ENCODE measurements at places on chromosomes 6 and 20.

GRCh38 chr6:44268095-44268628, 2.1 kb upstream of the TMEM151B start:
- peak; percentile 86 for DNase-seq

- DNase-seq, result no peak
These were observed 58.7 kb downstream of the UTRN start for GRCh38 chr6:144343701-144344428.

GRCh38 chr20:9920866-9921265, 82.0 kb upstream of the PAK5 start:
- DNase-seq, result no peak

GRCh38 chr20:10807013-10807412, 133.2 kb upstream of the JAG1 start:
- no peak for DNase-seq

DNA sequence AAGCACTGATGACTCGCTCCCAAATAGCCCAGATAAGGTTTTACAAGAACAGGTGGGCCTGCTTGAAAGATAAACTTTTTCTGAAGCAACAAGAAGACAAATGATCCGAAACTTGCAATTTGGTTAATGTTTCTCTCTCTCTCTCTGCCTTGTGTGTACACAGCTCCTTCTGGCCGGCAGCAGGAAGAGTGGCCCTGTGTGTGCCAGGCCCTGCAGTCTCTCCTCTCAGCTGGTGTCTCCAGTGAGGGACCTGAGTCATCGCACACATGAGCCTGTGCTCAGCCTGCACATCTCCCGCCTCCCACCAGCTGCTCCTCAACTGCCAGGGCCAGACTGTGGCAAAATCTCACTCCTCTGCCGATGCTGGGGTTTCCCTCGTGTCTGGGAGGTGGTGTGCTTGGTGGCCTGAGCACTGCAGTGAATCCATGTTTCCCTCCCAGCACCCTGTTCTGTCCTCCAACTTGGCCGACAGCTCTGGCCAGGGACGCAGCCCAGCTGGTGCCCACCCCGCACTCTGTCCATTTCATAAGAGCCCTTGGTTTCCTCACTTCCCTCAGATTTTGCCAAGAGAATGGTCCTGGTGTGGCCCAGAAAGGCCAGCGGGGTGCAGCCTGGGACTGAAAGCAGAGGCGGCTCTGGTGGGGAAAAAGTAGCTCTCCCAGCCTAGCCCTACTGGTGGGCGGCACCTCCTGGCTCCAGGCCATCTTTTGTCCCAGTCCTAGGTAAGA, 49.4 kb downstream of the ERMARD start:
- DNase-seq, result peak; percentile 32

- no peak for DNase-seq
These were observed 56.7 kb upstream of the PSMF1 start for GRCh38 chr20:1061484-1062221.

DNA sequence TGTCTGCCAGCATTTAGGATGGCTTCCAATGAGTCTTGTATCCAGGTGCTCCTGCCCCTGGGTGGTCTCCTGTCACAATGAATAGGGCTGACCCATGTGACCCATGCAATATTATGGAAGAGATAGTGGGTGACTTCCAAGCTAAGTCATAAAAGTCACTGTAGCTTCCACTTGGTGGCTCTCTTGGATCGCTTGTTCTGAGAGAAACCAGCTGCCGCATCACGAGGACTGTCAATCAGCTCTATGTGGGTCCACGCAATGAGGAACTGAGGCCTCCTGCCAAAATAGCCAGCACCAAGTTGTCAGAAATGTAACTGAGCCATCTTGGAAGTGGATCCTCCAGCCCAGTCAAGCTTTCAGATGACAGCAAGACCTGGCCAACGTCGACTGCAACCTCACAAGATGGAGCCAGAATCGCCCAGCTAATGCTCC, 14.9 kb upstream of the MATN4 start:
- DNase-seq, result no peak

GRCh38 chr6:65876668-65877067, 169.6 kb upstream of the EYS start:
- DNase-seq, result no peak

DNA sequence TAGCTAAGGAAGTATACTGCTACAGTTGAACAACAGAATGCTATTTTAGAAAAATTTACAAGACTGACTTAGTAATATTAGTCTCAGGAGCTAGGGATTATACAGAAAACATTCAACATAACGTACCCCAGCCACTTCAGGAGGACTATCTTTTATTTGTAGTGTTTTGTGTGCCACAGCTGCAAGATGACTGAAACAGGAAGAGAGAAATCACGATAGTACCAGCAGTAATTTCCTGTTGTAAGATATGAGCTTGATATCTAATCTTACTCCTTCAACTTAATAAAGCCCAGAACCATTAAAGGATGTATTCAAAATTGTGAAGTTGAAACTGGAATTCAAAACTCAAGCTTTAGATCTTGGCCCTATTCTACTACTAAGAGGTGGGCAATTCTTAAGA, 42.1 kb downstream of the SLC35A1 start:
- no peak for DNase-seq

DNA sequence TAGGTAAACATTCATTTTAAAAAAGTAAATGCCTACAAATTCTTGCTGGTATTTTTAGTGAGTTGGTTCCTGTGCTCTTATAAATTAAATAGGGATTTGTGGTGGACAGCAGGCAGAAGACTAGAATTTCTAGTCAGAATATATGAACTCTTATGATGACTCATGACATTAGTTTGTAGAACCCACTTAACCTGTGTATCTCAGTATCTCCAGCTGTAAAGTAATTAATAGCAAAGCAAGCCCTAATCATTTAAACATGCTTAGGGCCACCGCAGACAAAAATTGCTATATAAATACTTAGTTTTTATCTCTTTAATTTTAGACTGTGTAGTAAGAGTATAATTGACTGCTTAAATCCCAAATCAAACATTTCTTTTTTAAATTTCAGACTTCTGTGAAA, 2.4 kb downstream of the FAM135A start:
- no peak for DNase-seq

DNA sequence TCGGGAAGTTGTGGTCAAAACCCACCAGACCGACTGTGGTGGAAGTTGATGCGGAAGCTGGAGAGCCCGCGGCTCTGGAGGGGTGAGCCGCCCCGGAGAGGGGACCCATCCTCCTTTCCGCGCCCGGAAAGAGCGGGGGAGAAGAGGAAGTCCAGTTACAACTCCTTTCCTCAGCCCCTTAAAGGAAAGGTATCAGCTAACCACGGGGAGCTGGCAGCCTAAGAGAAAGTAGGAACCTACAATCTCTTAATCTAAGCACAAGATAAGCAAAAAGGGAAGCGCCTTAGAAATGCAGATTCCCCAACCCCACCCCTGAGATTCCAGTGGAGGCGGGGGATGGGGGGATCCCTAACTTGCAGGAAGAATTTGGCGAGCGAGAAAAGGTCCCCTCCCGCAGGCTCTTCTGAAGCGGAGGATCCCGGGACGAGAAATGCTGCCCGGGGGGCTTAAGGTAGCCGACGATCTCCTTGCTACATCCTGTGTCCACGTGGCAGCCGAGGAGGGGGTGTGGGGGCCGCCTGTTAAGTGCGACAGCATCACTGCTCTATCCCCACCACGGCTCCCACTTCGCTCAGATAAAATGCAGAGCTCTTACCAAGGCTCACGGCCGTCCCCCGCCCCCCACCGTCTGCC, 87.5 kb downstream of the ZFP64 start:
- DNase-seq, result peak; percentile 69

DNA sequence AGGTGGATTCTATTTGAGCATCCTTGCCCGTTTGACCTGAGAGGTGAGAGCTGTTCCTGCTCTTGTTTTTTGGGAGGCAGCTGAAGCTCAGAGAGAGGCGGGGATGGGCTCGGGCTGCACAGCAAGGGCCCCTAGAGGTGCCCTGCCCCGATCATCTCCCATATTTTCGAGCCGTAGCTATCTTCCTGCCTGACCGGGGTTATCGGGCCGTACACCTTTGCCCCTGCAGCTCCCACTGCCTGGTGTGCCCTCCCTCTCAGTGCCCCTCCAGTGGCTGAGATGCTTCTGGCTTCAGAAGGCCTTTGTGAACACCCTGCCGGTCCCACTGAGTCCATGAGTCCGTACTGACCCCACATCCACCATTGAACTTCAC, 6.7 kb downstream of the SRC start:
- no peak for DNase-seq

- no peak for DNase-seq
These were observed 44.1 kb downstream of the SAMD3 start for GRCh38 chr6:130178692-130179091.

GRCh38 chr6:99501762-99502161, 13.5 kb downstream of the USP45 start:
- DNase-seq, result no peak

DNA sequence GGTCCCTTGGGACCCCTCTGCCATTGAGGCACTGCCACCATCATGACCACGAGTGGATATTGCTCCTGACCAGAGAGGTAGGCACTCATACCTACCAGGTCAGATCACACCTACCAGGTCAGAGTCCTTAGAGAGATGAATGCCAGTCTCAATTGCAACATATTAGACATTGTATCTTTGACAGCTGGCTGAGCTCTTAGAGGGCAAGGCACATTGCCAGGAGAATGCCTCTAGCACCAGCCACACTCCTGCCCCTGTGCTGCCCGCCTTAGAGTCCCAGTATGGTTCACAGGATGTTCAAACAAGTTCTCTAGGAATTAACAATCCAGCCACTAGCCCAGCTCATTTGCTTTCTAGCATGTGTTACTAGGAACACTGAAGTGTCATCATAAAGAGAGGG, 65.9 kb downstream of the TMEM244 start:
- no peak for DNase-seq

GRCh38 chr6:63280639-63281180, 39.1 kb downstream of the LGSN start:
- DNase-seq, result no peak

DNA sequence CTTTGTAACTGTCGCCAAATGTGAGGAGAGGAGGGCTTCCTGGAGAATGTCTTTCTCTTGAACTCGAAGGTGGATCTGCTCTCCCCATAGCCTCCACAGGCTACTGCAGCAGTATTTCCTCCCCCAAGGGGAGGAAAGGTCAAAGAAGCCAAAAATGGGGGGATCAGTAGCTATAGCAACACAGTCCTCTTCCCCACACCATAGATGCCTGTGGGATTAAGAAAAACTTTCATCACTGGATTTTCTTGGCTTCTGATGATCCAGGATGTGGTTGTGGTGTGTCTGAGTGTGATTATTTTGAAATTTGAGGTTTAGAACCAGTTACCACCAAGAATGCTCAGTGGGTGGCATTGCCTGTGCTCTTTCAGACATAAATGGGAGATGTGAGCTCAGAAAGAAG, 140.1 kb upstream of the SPACA1 start:
- no peak for DNase-seq

GRCh38 chr6:157570104-157570503, 189.1 kb downstream of the ZDHHC14 start:
- no peak for DNase-seq

- DNase-seq, result no peak
These were observed 210.3 kb downstream of the RFPL4B start for GRCh38 chr6:112557435-112557834.

DNA sequence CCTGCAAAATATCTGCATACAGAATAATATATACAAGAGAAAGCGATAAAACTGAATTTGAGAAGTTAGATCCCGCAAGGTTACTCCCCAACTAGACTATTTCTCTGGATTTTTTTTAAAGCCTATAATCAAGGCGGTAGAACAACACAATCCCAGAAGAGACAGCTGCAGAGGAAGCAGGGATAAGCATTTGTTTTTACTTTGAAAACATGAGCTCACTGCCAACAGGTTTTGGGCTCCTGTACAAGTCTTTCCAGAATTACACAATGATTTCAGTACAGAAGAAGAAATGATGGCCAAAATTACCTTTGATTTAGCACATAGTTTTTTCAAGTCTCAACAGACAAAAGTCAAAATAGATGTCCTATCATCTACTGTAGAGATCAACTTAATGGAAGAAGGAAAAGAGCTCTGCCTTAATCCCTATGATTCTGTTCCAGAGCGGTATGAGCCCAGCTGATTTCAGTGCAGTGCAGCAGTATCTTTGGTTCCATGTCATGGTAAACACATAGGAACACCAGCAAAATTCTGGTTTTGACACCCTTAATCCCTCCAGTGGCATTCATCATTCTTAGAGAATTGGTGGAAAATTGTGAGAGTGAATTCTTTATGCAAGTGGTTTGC, 304.3 kb downstream of the HDGFL1 start:
- no peak for DNase-seq

DNA sequence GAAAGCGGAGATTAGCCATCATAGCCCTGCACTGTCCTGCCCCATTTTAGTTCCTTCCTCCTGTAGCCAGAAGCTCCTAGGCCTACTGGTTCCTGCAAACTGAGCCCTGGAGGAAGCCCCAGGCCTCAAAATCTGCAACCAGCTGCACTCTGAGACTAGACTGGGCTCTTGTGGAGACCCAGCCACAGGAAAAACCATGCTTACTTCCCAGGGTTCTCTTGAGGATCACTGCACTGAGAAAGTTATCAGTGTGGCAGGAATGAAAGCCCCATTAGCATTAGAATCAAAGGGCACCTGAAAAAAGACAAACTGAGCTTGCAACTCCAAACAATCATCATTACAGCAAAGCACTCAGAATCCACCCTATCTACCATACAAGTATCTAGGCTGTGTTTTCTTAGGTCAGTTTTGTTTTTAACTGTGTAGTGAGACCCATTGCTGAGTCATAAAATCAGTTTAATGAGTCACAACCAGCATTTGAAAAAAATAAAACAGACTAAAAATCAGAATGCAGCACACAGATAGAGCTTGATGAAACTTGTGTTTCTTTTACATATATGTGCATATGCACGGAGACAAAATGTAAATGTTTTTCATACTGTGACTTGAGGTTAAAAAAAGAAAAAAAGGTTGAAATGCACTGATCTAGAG, 91.0 kb downstream of the UNC5CL start:
- DNase-seq, result peak; percentile 36

DNA sequence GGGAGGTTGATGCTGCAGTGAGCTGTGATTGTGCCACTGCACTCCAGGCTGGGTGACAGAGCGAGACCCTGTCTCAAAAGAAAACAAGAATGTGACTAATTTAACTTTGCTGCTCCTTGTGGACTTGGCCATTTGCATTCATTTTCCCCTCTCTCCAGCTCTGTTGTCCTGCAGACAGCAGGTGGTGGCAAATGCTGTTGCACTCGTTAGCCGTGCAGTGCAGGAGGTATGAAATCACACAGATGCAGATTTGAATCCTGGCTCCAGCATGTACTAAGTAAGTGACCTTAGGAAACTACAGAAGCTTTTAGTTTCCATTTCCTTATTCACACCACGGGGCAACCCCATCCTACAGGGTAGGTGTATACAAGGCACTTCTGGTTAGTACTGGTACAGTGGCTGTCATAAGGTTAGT, 9.6 kb upstream of the BEND3 start:
- DNase-seq, result no peak

- DNase-seq, result no peak
These were observed 626.4 kb upstream of the MMS22L start for GRCh38 chr6:97909380-97909779.

- no peak for DNase-seq
These were observed 135.1 kb upstream of the RAB32 start for GRCh38 chr6:146408583-146408982.

- DNase-seq, result no peak
These were observed 86.0 kb downstream of the CLIC5 start for GRCh38 chr6:45929421-45930361.

GRCh38 chr6:123764722-123765121, 38.9 kb upstream of the NKAIN2 start:
- no peak for DNase-seq

GRCh38 chr6:167509853-167510220, 185.0 kb downstream of the TTLL2 start:
- DNase-seq, result no peak

GRCh38 chr6:92820601-92821000, 598.8 kb downstream of the EPHA7 start:
- DNase-seq, result no peak

- no peak for DNase-seq
These were observed 113.6 kb downstream of the FLRT3 start for GRCh38 chr20:14223806-14224205.

- no peak for DNase-seq
These were observed 28.6 kb upstream of the YWHAB start for GRCh38 chr20:44856856-44857448.
